Natural killer cell (primary cell): ENCODE measurements at places on chromosomes 7 and 10.

- no peaks in the 10 kb centered on the region for H3K27me3 ChIP-seq
- no peaks in the 10 kb centered on the region for H3K36me3 ChIP-seq
- H3K4me3 ChIP-seq = no peak overlapping the region
These were observed 70.1 kb upstream of the PLPP4 start for GRCh38 chr10:120386896-120387295.

DNA sequence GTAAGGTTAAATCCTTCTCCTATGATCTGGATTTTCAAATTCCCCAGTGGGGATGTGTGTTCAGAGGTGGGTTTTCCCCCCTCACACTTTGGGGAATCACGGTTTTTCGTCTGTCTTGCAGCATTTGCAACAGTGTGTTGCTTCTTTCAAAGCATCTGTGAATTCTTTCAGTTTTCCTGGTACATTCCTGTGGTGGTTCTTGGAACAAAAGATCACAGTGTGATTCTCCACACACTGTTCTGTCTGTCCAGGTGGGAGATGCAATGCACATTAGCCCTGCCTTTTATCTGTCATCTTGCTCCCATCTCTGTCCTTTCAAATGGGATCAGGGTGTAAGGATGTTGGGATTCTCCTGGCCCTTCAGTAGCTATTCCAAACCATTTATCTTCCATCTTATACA lies 11.8 kb downstream of the AGK start:
- peaks cover 22% of the 10 kb centered on the region for H3K4me1 ChIP-seq
- DNase-seq = no peak
- H3K4me3 ChIP-seq = no peak overlapping the region

DNA sequence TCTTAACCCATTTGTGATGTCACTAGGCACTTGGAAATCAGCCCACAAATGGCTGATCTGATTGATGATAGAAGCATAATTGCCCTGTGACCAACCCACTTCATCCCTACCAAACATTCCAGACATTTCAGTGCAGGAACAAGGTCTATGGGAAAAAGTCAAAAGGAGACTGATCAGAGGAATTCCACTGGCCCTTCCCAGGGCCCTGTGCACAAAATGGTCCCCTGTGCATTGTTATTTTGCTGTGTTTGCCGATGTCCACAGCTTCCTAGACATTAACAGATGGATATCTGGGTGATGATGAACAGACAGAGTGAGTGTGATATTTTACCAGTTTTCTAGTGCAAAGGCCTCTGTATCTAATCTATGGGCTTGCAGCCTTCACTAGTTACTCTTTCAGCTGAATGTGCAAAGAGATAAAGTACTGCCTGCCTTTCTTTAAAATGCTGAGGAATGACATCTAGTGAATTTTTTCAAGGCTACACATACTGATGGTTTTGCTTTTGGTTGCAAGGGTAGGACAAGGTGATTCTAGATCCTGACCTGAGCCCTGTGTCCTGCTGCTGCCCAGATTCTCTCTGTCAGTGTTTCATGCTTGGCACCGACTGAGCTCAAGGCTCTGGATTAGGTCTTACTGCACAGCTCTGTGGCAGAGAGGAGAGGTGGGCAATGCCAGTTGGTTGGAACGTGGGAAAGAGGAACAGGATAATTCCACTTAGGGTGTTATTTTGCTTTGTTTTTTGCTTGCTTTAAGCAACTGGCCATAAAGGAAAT lies 55.4 kb downstream of the CALD1 start:
- no peaks in the 10 kb centered on the region for H3K4me1 ChIP-seq
- H3K27ac ChIP-seq = no peak overlapping the region
- H3K27me3 ChIP-seq = no peaks in the 10 kb centered on the region
- no peak for DNase-seq

- H3K27me3 ChIP-seq = peaks cover 11% of the 10 kb centered on the region
- H3K36me3 ChIP-seq = no peaks in the 10 kb centered on the region
- DNase-seq = no peak
- H3K27ac ChIP-seq = no peak overlapping the region
- H3K4me1 ChIP-seq = peaks cover 16% of the 10 kb centered on the region
- H3K4me3 ChIP-seq = no peak overlapping the region
These were observed 2.6 kb upstream of the MYL7 start for GRCh38 chr7:44143646-44144250.

- H3K4me3 ChIP-seq = no peak overlapping the region
- no peaks in the 10 kb centered on the region for H3K27me3 ChIP-seq
- H3K27ac ChIP-seq = no peak overlapping the region
- DNase-seq = no peak
- no peaks in the 10 kb centered on the region for H3K36me3 ChIP-seq
These were observed 843.6 kb downstream of the SORCS1 start for GRCh38 chr10:106320876-106321275.

DNA sequence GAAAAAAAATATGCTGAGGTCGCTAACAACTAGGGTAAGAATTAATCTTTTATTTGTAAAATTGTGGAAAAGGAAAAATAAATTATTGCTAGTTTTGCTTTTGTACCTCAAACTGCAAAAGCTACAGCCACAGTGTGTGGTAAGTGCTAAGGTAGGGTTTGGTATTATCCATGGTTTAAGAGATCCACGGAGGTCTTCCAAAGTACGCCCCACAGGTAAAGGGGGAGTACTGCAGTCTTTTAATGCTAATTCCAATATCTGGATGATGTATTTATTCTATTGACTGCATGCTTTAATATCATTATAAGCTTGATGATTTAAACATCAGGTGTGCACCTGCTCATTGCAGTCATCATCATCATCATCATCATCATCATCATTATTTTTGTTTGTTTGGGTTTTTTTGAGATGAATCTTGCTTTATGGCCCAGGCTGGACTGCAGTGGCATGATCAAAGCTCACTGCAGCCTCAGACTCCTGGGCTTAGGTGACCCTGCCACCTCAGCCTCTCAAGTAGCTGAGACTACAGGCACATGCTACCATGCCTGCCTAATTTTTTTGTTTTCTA lies 38.4 kb upstream of the BMS1 start:
- H3K4me1 ChIP-seq = no peaks in the 10 kb centered on the region
- H3K4me3 ChIP-seq = no peak overlapping the region
- DNase-seq = no peak
- H3K27me3 ChIP-seq = no peaks in the 10 kb centered on the region
- no peak overlapping the region for H3K27ac ChIP-seq

GRCh38 chr10:104795411-104795810 lies 154.3 kb downstream of the SORCS3 start:
- H3K36me3 ChIP-seq = no peaks in the 10 kb centered on the region
- no peaks in the 10 kb centered on the region for H3K4me1 ChIP-seq
- no peaks in the 10 kb centered on the region for H3K27me3 ChIP-seq
- no peak for DNase-seq
- no peak overlapping the region for H3K4me3 ChIP-seq

GRCh38 chr7:43849047-43849446 lies 20.3 kb downstream of the MRPS24 start:
- no peaks in the 10 kb centered on the region for H3K36me3 ChIP-seq
- no peaks in the 10 kb centered on the region for H3K27me3 ChIP-seq
- DNase-seq = no peak
- no peak overlapping the region for H3K27ac ChIP-seq
- H3K4me1 ChIP-seq = peaks cover 15% of the 10 kb centered on the region

GRCh38 chr7:5687936-5688630 lies 93.4 kb downstream of the RNF216 start:
- H3K36me3 ChIP-seq = peaks cover 11% of the 10 kb centered on the region
- DNase-seq = peak; percentile 39
- no peak overlapping the region for H3K27ac ChIP-seq
- no peak overlapping the region for H3K4me3 ChIP-seq

DNA sequence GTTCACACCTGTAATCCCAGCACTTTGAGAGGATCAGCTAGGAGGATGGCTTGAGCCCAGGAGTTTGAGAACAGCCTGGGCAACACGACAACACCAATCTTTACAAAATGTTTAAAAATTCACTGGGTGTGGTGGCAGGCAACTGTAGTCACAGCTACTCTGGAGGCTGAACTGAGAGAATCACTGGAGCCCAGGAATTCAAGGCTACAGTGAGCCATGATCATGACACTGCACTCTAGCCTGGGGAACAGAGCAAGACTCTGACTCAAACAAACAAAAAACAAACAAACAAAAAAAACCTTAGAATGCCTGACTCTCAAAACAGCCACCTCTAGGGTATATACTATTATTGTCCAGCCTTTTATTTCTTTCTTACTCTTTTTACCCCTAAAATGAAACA lies 56.5 kb upstream of the PAPSS2 start:
- no peaks in the 10 kb centered on the region for H3K27me3 ChIP-seq
- no peak overlapping the region for H3K4me3 ChIP-seq
- H3K36me3 ChIP-seq = no peaks in the 10 kb centered on the region
- H3K4me1 ChIP-seq = no peaks in the 10 kb centered on the region

DNA sequence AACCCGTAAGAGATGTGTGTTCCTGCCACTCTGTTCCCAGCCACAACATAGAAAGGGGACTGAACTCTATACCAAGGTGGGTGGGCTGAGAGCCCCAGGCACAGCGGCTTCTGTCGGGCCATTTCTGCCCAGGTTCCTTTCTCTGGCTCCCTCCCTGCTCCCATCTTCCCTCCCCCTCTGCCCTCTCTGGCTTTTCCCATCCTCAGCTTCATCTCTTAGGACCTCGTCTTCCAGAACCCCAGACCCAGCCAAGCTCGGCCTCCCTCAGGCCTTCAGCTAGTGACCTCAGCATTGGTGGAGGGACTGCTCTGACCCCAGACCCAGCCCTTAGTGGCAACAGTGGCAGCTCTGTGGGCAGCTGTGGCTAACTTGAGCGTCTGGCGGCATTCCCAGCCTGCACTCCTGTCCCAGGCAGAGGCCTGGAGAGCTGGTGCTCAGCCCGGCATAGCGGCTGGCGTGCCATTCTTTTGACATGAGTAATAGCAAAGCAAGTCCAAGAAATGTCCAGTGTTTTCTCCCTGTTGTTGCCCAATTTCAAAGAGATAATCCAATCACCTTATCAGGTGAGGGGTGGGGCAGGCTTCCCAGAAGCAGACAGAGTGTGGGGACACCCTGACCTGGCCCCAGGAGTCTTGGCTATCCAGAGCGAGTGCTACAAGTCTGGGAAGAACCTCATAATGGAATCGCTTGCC lies 15.9 kb downstream of the PTPRE start:
- no peak for DNase-seq
- no peak overlapping the region for H3K27ac ChIP-seq
- H3K27me3 ChIP-seq = no peaks in the 10 kb centered on the region

DNA sequence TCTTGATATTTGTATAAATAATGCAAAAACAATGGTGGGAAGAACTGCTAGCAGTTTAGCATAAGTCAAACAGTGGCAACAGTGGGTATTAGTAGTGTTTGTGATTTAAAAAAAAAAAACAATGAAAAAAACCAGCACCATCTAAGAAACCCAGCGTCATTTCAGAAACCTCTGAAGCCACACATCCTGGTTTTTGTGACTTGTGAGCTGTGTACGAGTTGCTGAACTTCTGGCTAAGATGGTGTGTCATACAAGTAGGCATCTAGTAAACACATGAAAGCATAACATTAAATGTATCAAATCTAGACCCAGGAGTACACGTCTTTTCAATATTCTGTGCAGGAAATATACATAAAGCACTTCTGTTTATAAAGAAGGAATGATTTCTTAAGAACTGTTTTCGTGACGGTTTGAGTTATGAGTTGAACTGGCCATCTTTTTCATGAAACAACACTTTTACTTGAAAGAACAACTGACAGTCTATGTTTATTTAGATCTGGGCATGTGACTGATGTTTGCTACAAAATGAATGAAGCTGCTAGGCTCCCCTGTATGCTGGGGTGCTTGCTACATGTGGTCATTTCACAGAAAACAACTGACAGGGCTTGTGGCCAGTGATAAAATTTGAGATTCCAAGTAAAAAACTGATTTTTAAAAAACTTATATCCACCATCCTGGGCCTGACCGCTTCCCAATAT lies 143.5 kb downstream of the PIP4K2A start:
- H3K4me3 ChIP-seq = no peak overlapping the region
- DNase-seq = peak; percentile 27
- H3K27me3 ChIP-seq = no peaks in the 10 kb centered on the region
- H3K4me1 ChIP-seq = peaks cover 47% of the 10 kb centered on the region

DNA sequence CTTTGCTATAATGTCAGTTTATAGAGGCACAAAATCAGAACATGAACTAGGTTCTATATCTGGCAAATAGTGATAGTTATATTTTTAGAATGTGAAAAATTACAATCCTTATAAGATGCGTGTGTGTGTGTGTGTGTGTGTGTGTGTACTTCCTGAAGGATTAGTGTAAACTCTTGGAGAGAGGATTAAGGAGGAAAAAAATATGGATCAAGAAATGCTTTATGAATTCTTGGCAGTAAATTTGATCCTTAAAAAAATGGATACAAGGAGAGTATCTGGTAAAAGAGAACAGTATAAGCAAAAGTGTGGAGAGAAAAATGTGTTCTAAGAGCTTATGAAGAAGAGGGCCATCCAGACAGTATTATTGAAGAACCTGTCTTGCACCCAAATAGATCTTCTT lies 484.3 kb downstream of the ADRA2A start:
- H3K27ac ChIP-seq = no peak overlapping the region
- H3K36me3 ChIP-seq = no peaks in the 10 kb centered on the region
- H3K4me1 ChIP-seq = no peaks in the 10 kb centered on the region

DNA sequence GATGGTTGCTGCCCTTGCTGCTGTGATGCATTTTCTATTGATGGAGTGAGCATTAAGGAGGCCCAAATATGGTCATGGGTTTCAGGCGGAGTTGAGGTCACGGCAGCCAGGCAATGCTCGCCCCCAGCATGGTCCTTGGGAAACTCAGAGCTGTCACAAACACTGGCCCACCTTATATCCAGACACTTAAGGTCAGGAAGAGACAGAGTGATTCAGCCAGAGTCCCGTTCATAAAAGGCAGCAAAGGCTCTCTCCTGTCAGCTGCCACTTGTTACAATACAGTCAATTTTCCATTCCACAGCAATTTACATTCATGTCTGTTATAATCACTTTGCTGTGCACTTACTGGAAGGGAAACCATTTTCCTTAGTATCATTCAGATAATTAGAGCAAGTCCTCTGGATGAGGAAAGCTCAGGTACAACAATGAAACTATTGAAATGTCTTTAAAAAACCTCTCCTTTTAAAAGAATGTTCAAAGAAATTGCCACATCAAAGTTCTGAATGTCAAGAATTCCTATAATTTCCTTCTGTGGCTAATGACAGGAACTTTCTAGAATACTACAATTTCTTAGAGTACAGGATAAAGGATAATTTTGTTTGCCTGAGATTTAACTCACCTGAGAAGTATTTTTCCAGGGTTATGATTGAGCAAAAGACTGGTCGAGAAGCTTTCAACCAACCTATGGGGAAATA lies 14.8 kb upstream of the ANKRD1 start:
- no peaks in the 10 kb centered on the region for H3K27me3 ChIP-seq
- H3K4me3 ChIP-seq = no peak overlapping the region
- H3K27ac ChIP-seq = no peak overlapping the region
- no peak for DNase-seq
- no peaks in the 10 kb centered on the region for H3K36me3 ChIP-seq
- no peaks in the 10 kb centered on the region for H3K4me1 ChIP-seq

DNA sequence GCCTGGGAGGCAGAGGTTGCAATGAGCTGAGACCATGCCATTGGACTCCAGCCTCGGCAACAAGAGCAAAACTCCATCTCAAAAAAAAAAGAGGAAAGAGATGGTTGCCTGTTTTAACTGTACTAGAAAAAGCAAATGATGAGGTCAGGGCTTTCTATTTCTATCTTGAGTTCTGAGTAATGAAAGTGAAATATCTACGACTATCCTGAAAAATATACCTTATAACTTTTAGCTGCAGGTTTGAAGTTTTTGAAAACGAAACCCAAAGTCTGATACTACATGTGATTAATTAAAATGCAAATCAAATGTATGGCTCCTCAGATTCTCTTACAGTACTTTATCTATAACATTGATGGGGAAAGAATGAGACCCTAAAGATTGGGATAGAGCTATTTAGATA lies 636.2 kb upstream of the LRRN3 start:
- no peaks in the 10 kb centered on the region for H3K36me3 ChIP-seq
- no peak overlapping the region for H3K27ac ChIP-seq
- H3K27me3 ChIP-seq = no peaks in the 10 kb centered on the region
- DNase-seq = no peak
- no peak overlapping the region for H3K4me3 ChIP-seq
